ENCODE measurements at places on chromosomes 3 and 15. TPM values are rescaled to one million over a fixed set of nuclear protein-coding genes. Genes with fewer than 3 reads are reported as not detected.
A peak's percentile ranks its signal among the peaks of the same experiment; 100 is the strongest.

- DNase-seq, result no peak
Observed at GRCh38 chr15:101625184-101625583, 27.0 kb downstream of the TM2D3 start.

DNA sequence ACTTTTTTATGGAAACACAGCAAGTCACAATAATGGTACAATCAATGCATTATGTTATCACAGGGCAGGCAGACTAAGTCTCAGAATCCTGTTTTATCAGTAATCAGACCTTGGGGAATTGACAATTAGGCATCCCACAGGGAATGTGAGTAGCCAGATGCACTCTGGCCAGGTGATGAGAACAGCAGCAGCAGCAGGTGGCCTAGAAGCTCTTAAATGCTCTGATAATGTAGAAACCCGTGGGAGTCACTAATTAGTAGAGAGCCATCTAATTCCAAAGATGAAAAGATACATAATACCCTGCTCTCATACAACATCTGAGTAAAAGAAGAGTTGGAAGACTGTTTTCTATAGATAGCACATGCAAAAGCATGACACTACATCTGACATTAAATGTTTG is 12.6 kb downstream of the CEP152 start:
- DNase-seq, result no peak

DNA sequence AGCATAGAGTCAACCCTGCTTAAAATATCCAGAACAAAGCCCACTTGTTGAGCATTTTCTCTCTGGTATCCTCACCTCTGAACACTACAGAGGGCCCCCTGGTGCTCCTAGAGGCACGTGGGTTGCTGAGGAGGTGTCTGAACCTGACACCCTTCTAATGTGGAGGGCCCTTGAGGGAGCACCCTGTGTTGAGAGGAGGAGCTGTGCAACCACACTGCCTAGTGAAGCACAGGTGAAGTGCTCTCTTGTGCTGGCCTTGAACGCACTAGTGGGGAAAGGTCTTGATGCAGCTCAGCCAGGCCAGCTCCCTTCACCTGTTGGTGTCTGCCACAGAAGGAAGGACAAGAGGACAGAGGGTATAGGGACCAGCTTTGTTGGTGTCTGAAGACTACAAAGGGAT is 51.9 kb downstream of the CCK start:
- DNase-seq, result no peak

DNA sequence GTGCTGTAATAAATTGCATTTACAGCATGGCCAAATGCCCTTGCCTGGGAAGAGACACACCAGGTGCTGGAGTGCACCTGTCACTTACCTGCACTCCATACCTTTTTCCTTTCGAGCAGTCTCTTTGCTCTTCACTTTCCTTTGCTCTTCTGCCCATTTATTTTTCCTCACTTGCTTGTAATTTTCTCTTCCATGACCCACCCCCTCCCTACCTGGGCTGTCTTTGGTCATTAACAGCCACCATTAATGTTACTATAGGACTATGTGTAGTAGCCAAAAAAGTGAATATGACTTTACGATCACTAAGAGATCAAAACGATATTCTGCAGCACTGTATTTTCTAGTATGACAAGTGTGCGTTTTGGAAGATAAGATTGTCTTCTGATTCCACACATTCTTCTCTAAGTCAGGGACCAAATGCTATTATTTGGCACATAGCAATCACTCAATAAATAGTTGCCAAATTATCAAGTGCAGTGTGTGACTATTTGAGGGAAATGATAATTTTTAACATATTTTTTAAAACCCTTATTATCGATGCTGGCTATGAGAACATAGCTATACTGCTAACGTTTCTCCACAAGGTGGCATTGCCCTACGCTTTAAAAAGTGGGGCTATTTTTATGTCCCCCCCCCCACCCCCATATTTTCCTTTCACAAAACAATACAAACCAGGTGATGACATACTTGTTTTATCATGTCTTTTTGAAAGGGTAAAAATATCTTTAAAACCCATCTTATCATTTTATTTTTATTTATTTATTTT is 114.4 kb downstream of the GHSR start:
- DNase-seq, result no peak

DNA sequence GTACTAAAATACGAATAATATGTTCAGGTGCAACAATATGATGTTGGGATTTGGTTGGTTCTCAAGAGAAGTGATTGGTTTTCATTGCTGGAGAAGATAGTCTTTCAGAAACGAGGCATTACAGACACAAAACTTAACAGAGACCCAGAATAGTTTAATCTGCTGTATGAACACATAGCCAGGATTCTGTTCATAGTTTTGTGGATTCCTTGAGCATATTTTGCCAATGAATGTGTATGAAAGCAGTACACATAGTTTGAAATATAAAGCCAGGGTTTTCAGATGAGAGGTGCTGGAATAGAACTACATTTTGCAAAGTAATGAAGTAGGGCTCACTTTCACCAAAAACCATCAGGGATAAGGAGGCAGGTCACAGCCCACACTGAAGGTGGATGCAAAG is 5.7 kb upstream of the MCTP2 start:
- no peak for DNase-seq

DNA sequence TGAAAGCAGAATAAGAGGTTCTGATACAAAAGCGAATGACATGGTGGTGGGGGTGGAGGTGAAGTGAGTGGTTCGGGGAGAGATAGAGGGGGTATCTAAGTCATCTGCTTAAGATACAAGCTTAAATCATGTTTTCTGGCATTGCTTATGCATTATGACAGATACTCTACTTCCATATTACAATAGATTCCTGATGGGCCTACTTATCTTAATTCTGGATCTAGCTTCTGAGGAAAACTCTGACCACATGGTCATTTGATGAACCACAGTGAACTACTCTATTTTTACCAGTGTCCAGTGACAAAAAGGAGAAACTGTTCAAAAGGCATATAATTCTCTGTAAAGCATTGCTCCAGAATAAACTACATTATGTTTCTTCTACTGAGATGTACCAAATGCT is 673.7 kb upstream of the CCDC54 start:
- DNase-seq, result no peak

GRCh38 chr3:27905625-27906024 is 183.5 kb upstream of the EOMES start:
- no peak for DNase-seq

DNA sequence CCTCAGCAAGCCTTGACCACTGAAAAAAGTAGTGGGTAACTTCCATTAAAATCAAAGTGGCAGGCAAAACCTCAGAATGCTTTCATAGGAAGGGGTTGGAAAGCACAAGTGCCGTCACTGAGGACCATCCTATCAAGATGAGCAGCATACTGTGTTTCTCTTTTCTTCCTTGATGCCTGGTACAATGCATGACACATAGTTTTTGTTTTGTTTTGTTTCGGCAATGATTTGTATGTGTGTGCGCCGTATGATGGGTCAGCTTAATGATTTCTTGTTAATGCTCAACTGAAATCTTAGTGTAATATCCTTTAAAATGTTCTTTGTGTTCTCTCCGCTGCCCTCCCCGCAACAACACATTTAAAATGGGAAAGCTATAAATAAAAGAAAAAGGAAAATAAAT is 476.4 kb upstream of the KCNMB2 start:
- DNase-seq, result peak; percentile 40

- DNase-seq, result no peak
Observed at GRCh38 chr3:86782286-86782685, 208.7 kb downstream of the VGLL3 start.

DNA sequence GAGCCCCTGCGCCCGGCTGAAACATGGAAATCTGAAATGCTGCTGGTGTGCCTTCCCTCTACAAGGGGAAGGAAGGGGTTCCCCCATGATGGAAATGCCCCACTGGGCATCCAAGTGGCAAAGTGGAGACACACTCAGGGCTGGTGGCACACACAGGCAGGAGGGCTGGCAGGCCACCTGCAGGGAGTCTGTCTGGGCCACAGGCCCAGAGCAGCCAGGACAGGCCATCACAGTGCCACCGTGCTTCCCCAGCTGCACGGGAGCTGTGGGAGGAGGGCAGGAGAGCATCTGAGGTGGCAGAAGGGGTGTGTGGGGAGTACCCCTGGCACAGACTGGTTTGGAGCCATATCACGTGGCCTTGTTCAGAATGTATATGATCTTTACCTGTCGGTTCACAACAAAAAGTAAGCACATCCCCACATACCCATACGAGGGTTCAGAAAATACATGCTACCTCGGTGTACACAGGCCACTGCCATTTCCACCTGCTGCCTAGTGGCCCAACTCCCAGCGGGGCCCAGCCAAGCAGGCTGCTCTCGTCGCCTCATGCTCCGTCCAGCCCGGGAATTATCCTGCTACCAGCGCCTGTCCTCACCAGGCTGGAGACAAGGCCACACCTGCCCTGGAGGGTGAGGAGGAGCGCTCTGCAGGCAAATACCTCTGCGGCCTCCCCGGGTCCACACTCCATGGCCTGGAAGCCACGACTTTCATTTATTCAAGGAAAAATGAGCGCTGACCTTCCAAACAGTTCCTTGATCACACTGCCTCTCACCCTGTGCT is 22.6 kb upstream of the DUSP7 start:
- no peak for DNase-seq

GRCh38 chr15:56254265-56254664 is 10.6 kb upstream of the RFX7 start:
- no peak for DNase-seq

PAK2 gene
- total RNA-seq, result 186 TPM

GPR149 gene
- not detected for total RNA-seq

CCDC54 gene
- total RNA-seq, result not detected

FANCD2OS gene
- total RNA-seq, result not detected
